ENCODE measurements at places on chromosomes 12 and 14.
A peak's percentile ranks its signal among the peaks of the same experiment; 100 is the strongest.

GRCh38 chr12:32343496-32343895, 55.9 kb upstream of the FGD4 start:
- DNase-seq: no peak

- no peak for DNase-seq
Measured at GRCh38 chr12:89101440-89101839, 250.9 kb downstream of the DUSP6 start.

- DNase-seq: no peak
Measured at GRCh38 chr12:124653169-124653931, 85.9 kb upstream of the NCOR2 start.

DNA sequence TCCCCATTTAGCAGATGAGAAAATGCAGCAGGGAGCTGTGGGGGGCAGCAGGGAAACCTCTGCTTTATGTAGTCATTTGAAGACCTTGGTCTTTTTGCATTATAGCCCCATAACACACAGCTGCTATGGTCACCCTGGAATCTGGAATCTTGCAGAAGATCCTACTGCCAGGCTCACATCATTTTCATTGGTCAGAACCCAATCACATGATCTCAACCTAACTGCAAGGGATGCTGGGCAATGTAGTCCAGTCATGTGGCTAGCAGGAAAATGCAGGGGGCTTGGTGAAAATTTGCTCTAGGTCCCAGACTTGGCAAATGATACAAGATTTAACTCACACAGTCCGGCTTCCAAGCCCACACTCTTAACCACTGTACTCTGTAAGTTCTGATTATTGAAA, 1028.7 kb downstream of the AACS start:
- peak; percentile 39 for DNase-seq

- no peak for DNase-seq
Measured at GRCh38 chr14:77103951-77104350, 5.9 kb downstream of the CIPC start.

- DNase-seq: no peak
Measured at GRCh38 chr14:42002141-42002540, 395.5 kb downstream of the LRFN5 start.

GRCh38 chr14:59849411-59850130, 21.0 kb downstream of the RTN1 start:
- no peak for DNase-seq

- no peak for DNase-seq
Measured at GRCh38 chr12:14278294-14278953, 87.1 kb upstream of the ATF7IP start.

- DNase-seq: no peak
Measured at GRCh38 chr14:94646481-94646880, 34.3 kb downstream of the SERPINA3 start.

- no peak for DNase-seq
Measured at GRCh38 chr14:99422228-99423010, 58.2 kb downstream of the SETD3 start.

DNA sequence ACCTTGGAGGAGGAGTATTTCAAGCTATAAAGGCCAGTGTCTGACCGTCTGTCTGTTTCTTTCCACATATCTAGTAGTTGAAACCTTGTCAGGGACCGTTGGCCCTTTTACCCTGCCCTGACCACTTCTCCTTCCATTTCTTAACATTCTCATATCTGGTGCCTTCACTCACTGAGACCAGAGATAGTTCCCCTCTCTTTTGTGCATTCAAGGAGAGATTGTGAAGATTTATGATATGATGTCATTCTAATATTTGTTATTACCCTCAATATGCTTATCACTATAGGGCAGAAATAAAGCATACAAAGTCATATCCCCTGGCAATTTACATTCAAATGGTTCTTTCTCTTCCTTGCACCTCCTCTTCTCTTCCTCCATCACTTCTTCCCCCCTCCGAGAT, 83.3 kb downstream of the PLXNC1 start:
- no peak for DNase-seq

GRCh38 chr12:121295116-121295745, 1.3 kb downstream of the CAMKK2 start:
- no peak for DNase-seq

DNA sequence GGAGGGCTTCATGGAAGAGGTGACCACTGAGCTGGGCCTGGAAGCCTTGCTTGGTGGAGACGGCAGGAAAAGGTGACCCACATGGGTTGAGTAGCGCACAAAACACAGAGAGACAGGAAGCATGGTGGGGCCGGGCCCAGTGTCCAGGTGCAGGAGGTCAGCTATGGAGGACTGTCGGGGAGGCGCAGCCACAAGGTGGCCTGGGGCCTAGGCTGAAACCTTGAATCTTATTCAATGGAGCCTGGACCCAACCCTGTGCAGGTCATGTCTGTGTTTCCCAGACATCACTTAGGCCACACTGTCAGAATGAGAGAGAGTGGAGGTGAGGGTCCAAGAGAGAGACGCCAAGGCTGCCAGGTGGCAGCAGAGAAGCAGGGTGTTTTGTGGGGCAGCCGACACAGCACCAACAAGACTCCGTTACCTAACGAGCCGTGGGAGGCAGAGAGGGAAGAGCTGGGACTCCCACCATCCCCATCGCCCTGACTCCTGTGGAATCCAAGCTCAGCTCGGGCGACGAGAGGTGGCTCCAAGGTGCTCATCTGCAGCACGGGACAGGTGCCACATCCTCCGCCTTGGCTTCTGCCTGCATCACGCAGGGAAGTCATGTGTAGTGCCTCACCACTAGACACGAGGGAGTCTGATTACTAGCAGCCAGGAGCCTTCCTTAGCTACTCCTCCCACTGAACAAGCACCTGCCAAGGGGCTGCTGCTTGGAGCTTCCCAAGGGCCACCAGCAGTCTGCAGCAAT, 38.7 kb downstream of the DEGS2 start:
- DNase-seq: no peak

DNA sequence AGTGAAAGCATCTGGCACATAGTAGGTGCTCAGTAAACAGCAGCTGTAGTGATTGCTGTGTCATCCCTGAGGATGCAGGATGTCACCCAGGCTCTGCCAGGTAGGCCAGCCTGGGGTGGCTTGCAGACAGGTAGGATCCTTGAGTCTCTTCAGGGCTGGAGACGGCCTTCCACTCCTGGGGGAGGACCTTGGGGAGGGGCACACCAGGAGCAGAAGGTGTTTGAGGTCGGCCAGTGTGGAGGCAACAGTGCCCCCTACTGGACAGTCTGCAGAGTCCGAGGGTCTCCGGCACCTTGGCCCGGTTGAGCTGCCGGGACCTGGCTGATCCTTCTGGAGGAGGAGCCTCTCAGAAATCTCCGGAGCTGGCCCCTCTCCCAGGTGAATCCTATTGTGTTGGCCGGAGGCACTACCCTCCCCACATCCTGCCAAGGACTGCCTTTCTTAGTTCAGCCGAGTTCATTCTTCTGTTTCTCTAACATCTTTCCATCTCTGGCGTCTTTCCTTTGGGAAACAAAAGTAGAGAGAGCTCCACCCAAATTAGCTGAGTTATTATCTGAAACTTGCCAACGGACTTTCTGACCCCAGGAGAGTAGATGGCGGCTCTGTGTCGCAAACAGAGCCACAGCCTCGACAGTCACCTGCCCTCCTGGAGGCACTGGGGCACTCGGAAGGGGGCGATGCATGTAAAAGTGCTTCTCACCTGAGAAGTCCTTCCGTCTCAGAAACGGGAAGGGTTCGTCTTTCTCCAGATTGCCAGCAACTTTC, 41.8 kb upstream of the CLMN start:
- DNase-seq: no peak

DNA sequence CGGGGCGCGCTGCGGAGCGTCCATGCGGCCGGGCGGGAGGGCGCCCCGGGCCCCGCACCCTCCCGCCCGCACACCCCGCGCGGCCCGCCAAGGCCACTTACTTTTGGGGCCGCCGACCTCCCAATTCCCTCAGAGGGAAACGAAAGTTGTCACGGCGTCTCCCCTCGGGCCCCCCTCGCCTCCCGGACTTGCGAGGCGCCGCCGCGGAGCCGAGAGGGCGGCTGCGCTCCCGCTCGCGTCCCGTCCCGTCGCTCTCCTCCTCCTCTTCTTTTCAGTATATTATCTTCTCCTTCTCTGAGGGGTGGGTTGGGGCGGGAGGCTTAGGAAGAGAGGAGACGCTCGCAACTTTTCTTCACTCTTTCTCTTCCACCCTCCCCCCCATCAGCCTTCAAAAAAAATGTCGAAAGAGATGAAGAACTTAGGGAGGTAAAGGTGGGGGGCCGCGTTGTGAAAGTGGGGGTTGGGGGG, 613 bp downstream of the DUSP16 start:
- DNase-seq: peak; percentile 71

- DNase-seq: no peak
Measured at GRCh38 chr14:39451811-39452210, 19.6 kb upstream of the FBXO33 start.

GRCh38 chr12:66279123-66279712, 23.1 kb upstream of the HELB start:
- no peak for DNase-seq

DNA sequence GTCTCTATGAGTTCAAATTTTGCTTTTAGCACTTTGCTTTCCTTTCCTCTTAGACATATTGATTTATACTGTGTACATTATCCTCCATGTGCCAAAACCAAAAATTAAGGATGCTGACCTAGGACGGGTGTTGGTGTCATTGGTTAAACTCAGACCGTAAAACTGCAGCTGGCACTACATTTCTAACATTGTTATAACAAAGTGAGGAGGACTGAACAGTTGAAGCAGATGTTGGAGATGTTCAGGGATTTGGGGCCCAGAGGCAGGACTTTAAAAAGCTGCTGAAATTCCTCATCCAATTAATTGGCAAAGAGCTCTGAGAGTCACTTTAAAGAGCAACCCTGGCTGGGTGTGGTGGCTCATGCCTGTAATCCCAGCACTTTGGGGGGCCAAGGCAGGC, 72.4 kb downstream of the TMTC1 start:
- no peak for DNase-seq

DNA sequence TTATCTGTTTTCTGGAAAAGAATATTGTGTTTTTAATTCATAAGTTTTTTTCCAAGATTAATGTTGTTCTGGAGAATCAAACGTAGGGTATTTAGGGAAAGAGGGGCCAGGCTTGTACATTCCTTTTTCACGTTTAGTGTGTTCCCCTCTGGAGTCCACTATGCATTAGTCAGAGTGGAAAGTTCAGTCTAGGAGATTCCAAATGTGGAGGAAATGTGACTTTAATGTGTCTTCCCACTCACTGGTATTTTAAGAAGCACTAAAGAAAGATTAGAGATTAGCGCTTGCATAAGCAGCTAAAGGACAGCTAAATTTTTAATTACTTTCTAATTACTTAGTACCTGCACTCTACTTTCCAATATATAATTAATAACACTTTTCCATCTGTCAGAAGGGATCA, 4.4 kb upstream of the PDE6H start:
- no peak for DNase-seq

- peak; percentile 42 for DNase-seq
Measured at GRCh38 chr12:47758834-47759690, at the start of gene RAPGEF3. Gene RAPGEF3, minus strand, starts transcription at chr12:47758880. Its CDS starts 324 bp downstream, at chr12:47758556.

- no peak for DNase-seq
Measured at GRCh38 chr14:23864259-23864658, 89.3 kb upstream of the DHRS4 start.

Measured in NT2/D1 (cell line).